ENCODE measurements at places on chromosomes 5 and 9. TPM values are rescaled to one million over a fixed set of nuclear protein-coding genes. Genes with fewer than 3 reads are reported as not detected.
A peak's percentile ranks its signal among the peaks of the same experiment; 100 is the strongest.

GRCh38 chr5:141825791-141826560, 52.2 kb downstream of the PCDH1 start:
- ATAC-seq = no peak

DNA sequence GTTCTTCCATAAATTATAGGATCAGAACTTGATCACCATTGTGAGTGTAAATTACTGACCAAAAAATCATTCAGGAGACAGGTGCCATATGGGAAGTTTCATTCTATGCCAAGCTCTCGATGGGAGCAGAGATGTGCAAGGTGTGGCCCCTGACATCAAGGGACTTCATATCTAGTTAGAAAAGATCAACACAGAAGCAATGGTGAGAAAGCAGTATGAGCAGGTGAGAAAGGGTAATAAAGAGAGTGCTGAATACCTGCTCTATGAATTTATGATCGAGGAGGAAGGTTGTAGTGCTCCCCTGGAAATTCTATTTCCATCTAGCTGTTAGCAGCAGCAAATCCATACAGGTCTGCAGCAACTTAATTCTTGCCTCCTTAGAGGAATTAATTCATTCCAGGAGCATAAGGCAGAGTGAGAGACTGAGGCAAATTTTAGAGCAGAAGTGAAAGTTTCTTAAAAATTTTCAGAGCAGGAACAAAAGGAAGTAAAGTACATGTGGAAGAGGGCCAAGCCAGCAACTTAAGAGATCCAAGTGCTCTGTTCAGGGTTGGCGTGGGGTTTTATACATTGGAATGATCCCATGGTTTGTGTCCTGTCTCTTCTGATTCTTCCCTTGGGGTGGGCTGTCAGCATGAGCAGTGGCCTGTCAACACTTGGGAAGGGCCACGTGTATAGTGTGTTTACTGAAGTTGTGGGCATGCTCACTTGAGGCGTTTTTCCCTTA, 181.8 kb downstream of the SAXO1 start:
- no peak for ATAC-seq

DNA sequence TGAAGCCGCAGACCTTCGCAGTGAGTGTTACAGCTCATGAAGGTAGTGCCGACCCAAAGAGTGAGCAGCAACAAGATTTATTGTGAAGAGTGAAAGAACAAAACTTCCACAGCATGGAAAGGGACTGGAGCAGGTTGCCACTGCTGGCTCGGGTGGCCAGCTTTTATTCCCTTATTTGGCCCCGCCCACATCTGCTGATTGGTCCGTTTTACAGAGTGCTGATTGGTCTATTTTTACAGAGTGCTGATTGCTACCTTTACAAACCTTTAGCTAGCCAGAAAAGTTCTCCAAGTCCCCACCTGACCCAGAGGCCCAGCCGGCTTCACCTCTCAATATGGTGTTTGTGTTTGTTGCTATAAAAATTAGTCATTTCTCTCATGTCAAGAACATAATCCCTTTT, 49.7 kb downstream of the RECK start:
- ATAC-seq = no peak

DNA sequence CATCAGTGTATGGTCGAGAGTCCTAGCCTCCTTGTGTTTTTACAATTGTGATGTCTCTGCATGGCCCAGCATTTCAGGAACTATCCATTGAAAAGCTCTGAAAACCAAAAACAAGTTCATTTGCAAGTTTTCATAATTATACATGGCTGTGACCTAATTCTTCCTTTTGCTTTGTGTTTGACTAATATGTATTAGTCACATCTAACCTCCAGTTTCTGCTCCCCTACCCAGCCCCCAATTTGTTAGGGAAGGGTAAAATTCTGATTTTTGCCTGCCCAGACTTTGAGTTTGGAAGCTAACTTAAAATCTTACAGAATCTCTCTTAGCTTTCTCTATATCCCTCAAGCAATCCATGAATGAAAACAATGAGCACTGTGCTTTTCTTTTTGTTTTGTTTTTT, 128.2 kb upstream of the SEMA6A start:
- ATAC-seq = no peak

GRCh38 chr9:93174976-93175375, 9.0 kb upstream of the WNK2 start:
- ATAC-seq = no peak

- no peak for ATAC-seq
These were observed 68.8 kb upstream of the PPP2R2B start for GRCh38 chr5:146947181-146947941.

GRCh38 chr9:111076519-111076918, 38.2 kb upstream of the LPAR1 start:
- no peak for ATAC-seq

DNA sequence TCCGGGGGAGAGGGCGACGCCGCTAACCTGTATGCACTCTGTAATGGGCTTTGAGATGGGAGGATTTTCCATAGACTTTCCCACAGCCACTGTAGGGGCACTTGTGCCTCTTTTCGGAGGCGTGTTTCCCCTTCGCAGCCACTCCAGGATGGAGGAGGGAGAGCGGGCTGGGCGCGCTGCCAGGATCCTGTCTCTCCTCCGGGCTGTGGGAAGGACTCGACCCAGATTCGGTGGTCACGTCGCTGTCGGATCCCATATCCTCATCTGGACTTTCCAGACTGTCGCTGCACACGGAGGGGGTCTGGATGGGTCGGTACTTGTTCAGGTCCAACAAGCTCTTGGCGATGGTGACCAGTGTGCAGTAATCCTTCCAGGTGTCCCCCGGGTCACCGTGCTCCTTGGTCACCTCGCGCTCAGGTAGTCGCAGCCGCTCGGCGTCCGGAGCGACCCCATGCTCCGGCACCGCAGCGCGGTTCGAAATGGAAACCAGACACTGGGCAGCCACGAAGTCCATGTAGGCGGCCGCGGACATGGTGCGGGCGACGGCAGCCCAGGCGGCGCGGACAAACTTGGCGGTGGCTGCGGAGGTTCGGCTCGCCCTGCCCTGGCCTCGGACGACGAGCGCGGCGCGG, 1.5 kb downstream of the KLF9 start:
- ATAC-seq = peak; percentile 42

DNA sequence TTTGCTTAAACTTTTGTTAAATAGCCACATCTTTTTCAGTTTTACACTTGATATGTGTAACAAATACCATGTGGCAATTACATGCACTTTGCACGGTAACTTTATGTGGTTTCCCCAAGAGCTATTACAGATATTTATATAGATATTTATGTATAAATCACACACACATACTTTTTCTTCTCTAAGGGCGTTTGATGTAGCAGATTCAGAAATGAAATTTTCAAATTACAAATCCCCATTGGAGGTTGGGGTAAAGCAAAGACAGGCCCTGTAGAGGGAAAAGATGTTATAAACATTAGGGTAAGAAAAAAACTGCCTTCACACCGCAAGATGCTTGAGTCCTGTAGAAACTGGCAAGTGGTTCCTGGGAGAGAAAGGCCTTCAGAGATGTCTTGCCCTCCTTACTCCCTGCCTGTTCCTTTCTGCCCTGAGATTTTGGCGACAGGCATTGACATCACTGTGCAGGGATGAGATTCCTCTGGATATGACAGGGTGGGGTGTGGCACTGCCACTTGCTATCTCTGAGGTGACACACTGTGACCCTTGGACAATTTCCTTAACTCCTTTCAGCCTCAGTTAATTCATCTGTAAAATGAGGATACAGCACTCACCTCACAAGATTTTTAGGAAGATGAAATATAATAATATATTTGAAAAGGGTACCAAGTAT, 177.9 kb upstream of the TUT7 start:
- ATAC-seq = no peak

DNA sequence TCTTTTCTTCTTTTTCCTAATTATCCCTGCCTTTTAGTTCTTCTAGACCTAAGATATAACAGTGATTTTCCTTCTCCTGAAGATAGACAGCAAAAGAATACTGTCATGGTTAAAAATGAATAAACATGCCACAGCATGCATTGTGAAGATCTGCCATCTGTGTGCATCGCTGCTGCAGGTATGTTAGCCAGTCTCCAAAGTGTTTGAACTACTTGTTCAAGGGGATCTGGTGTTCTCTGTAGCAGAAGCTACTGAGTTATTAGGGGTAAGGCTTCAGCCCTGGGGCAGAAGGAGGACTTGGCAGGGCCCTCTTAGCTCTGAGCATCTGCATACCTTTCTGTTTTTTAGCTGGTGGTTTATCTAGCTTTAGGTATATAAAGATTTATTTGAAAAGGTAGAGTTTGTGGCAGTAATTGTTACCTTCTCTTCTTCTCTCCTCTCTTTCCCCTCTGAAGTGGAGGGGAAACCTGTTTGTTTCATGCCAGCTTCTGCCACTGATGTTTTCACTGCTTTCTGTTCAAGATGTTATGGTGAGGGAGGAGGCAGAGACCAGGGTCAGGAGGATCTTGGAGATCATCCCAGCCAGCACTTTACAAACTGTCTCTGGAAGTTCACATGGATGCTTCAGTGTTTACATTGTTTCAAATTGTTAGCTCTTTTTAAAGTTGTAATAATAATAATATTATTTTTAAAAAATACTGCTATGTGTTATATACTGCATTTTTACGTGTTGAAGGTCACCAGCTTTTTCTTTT, 25.2 kb downstream of the GALNT10 start:
- ATAC-seq = peak; percentile 38

- no peak for ATAC-seq
These were observed 38.3 kb upstream of the FBXW11 start for GRCh38 chr5:172044631-172045314.

DNA sequence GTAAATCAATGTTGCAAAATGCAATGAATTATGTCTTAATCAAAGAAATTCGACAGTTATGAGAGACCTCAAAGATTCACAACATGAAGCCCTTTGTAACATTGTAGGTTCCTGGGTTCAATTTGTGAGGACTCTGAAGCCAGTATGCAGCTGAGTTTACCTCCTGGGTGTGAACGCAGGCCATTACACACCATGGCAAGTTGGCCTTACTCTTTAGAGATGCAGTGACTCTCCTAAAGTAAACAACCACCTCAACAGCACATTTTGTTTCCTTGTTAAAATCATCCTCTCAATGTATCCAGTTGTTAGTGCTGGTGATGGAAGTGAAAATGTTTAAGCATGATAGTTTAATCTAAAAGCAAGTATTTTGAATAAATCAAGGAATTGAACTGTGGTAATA, 73.8 kb downstream of the JAKMIP2 start:
- ATAC-seq = no peak

GRCh38 chr5:43281840-43282658, 31.2 kb downstream of the HMGCS1 start:
- ATAC-seq = peak; percentile 46

- ATAC-seq = no peak
These were observed 7.8 kb upstream of the TGFBI start for GRCh38 chr5:136021016-136021405.

GRCh38 chr5:84036842-84037241, 316.2 kb upstream of the HAPLN1 start:
- ATAC-seq = no peak

GRCh38 chr5:171642894-171643293, 142.7 kb upstream of the SMIM23 start:
- no peak for ATAC-seq

- ATAC-seq = no peak
These were observed 117.8 kb upstream of the SARDH start for GRCh38 chr9:133855802-133856521.

GRCh38 chr5:159827861-159828260, 88.4 kb upstream of the ADRA1B start:
- no peak for ATAC-seq

- ATAC-seq = no peak
These were observed 10.2 kb downstream of the CORO2A start for GRCh38 chr9:98182069-98182820.

- ATAC-seq = no peak
These were observed 119.3 kb downstream of the SNCAIP start for GRCh38 chr5:122431298-122431697.

DNA sequence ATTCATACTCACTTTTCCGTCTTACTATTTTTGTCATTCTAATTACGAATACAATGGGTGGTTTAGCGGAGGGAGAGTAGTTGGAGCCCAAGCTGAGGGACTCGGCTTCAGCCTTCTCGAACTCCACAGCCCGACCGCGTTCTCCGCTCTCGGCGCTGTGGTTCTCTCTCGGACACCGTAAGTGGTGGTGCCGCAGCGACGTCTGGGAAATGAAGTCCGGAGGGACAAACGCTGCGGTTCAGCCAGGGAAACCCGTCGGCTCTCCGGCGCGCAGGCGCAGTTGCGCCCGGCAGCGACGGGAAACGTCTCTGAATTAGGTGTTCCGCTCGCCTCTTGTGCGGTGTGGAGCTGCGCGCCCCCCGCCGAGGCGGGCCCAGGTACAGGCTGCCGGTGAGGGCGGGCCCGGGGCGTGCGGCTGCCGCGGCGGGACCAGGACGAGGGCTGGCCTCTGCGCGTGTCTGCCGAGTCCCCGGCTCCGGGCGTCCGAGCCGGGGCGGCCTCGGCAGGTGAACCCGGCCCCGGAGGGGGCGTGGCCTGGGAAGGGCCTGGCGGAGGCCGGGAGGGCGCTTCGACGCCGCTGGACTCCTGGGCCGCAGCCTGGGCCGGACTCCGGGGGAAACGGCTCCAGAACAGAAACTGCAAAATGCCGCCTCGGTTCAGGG, at the start of gene ZNF879:
Gene ZNF879, plus strand, starts transcription at position 277 of the 662 bp plus-strand sequence. CDS start 1,201 bp downstream, outside the sequence.
- peak; percentile 99 for ATAC-seq

DNA sequence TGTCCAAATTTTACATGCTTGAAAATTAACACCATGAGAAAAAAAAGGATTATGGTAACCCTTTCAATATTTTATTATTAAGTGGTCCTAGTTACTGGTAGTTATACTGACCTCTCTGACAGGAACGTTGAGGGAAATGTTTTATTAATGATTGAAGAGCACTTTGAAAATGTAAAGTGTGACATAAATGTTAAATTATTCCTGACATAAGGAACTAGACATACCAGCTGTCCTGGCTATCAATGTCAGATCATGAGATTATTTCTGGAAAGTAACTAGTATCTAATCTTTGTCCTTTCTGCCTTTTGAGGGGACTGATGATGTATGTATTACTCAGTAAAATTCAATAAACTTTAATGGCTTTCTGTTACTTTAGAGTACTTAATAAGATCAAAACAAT, 1538.5 kb upstream of the CDH6 start:
- ATAC-seq = no peak

GRCh38 chr9:33817327-33818166, 587 bp downstream of the UBE2R2 start:
- ATAC-seq = peak; percentile 40

The ZBTB5 gene
- total RNA-seq = 10.6 TPM

The SPARC gene
- 76.4 TPM for total RNA-seq

The PCDHGA2 gene
- total RNA-seq = 0.68 TPM

The MEF2C gene
- 4.5 TPM for total RNA-seq

The CEL gene
- 2.4 TPM for total RNA-seq

The PCDHB6 gene
- 0.16 TPM for total RNA-seq

The LCN9 gene
- total RNA-seq = not detected

The TCERG1 gene
- 32.6 TPM for total RNA-seq

The ARL14EPL gene
- total RNA-seq = not detected

The INSL4 gene
- total RNA-seq = not detected

The ADAMTS16 gene
- total RNA-seq = not detected

The KCNIP1 gene
- not detected for total RNA-seq

The ZNF618 gene
- total RNA-seq = 2.0 TPM

The MZB1 gene
- 3.3 TPM for total RNA-seq

The PCDHGC5 gene
- total RNA-seq = 1.0 TPM

Measured in esophagus mucosa (tissue), 1 donor.